ENCODE measurements at places on chromosomes 7 and 10.

DNA sequence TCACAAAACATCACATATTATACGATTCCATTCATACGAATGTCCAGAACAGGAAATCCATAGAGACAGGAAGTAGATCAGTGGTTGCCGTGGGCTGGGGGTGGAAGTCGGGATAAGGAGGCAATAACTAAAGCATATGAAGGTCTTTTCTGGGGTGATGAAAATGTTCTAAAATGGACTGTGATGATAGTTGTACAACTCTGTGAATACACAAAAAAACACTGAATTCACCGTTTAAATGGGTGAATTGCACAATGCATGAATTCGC lies 3.2 kb upstream of the INSIG1 start:
- no peak for DNase-seq

DNA sequence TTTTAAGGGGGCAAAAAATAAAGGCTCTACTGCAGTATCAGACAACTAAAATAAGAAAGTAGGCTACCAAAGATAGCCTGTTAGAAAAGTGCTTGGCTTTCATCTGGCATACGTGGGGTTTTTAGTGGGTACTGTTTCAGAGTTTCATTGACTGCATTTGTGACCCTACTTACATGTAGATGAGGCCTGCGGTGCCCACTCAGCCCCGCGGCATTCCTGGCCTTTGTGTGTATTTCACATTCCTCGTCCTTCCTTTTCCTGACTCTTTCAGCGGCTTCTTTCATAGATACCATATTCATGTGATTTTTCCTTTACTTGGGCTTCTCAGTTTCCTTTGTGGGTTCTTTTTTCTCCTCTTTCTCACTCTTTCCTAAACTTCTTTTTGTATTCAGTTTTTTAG lies 50.7 kb downstream of the UBE3C start:
- DNase-seq, result no peak

GRCh38 chr10:17430647-17431355 lies 23.6 kb downstream of the ST8SIA6 start:
- peak; percentile 42 for DNase-seq

DNA sequence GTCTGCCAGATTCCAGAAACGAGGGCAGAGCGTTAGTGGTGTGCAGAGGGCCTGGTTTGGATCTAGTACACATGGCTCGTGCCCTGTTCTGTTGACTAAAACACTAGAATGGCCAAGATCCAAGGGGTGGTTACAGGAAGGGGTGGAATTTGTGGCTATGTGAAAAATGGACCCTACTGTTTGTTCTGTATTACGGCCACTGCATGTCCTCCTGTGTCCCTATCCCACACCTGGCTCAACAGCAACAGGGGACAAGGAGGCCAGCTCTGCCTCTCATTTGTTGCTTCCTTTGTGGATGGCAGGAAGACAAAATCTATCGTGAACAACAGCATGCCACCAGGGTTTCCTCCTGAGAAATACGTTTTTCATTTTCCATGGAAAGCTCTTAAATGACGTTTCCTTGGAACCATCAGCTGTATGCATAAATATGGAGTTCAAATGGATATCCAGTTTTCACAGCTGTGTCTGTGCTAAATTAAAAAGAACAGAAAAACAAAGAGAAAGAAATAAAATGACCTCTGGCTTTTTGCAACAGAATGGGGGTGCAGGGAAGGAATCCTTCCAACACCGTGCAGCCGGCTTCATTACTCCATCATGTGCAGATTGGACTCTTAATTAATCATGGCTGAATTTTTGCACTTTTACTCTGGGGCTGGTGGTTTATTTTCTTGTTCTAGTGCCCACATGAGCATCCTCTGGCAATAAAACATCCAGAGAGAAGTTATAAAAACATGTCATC lies 318.9 kb downstream of the CXCL12 start:
- no peak for DNase-seq

DNA sequence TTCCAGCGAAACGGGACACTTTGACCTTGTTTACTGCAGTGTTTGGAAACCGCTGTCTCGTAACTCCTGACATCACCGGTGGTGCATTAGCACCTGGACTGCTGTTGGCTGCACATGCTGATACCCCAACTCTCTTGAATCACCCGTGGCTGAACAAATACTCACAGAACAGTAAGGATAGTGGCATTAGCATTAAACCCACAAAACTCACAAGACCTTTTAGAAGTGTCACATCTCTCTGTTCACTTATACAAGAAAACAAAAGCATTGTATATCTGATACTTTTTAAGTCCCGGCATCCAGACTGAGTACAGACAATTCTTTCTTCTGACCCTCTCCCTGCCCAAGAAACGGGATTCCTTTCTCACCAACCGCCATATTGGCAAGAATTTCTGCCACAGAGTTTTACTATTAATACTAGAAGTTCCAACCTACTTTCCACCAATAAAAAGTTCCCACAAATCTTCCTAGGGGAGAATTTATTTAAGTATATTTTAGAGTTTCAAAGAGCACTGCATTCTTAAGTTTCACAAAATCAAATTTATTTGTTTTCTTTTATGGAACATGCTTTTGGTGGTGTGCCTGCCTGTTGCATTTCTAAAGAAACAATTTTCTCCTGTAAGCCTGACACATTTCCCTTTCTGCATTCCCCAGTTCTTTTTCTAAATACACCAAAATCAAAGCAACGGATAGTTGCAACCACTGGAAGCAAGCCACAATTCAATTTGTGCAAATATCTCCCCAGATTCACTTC lies 208.4 kb upstream of the KLF14 start:
- DNase-seq, result no peak

- DNase-seq, result no peak
These were observed 44.1 kb downstream of the ANTXRL start for GRCh38 chr10:46330894-46331293.

GRCh38 chr10:44956717-44957706 lies 2.6 kb upstream of the RASSF4 start:
- DNase-seq, result no peak

- no peak for DNase-seq
These were observed 5.9 kb downstream of the KCNIP2 start for GRCh38 chr10:101837748-101838147.

GRCh38 chr7:91784469-91784868 lies 96.0 kb downstream of the MTERF1 start:
- DNase-seq, result no peak

DNA sequence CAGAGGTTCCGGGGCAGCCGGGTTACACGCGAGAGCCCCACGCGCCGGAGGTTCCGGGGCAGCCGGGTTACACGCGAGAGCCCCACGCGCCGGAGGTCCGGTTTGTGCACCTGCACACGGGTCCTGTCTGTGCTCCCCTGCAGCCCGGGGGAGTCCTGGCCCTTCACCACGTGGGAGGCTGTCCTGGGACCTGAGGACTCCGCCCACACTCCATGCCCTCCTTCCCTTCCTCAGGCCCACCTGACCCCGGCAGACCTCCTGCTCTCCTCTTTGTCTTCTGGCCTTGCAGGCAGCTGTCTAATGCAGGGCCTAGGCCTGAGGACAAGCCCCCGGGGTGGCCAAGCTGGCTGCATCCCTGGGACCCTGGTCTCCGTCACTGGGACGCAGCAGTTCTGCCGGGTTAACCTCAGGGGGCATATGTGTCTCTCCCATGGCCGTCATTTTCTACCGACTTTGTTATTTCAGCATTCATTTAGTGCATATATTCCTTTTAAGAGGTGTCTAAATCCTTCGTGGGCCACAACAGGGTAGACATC lies 374.6 kb downstream of the DNAJB6 start:
- DNase-seq, result no peak

DNA sequence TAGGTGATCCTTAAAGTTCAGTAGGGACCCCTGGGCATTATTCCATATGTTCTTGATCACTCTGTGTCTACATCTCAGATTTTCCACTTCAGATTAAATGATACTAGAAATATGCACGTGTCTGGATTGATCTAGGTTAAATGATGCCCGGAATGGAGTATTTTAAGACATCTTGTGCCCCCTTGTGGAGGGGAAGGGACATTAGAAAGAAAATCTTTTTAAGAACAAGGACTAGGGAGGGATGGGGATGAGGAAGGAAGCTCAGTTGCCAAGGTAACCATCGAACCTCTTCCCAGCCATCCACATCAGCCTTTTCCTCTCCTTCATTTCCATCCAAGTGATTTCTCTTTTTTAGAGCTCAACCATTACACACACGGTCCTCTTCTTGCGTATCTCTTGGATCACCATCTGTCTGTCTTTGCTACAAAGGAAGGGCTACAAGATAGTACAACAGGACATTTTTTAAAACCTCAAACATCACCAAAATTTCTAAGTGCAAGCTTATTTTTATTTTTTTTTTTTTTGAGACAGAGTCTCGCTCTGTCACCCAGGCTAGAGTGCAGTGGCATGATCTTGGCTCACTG lies 40.5 kb downstream of the PRSS2 start:
- DNase-seq, result no peak

GRCh38 chr10:118668228-118668952 lies 72.9 kb upstream of the PRLHR start:
- no peak for DNase-seq

DNA sequence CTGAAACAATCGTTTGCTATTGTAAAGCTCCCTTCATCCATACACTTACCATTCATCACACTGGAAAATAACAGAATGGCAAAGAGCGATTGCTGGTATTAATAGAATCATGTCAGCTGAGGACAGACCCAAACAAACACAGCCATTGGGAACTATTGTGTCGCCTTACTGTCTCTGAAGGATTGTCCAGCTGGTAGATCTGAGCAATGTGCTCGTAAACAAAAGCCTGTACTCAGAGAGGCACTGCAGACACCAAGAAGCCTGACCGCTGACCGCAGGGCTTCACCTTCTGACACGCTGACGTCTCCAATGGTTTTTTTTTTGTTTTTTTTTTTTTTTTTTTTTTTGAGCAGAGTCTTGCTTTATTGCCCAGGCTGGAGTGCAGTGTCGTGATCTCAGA lies 151.0 kb upstream of the FRMD4A start:
- DNase-seq, result no peak

- no peak for DNase-seq
These were observed 9.0 kb upstream of the TACR2 start for GRCh38 chr10:69425511-69426298.

DNA sequence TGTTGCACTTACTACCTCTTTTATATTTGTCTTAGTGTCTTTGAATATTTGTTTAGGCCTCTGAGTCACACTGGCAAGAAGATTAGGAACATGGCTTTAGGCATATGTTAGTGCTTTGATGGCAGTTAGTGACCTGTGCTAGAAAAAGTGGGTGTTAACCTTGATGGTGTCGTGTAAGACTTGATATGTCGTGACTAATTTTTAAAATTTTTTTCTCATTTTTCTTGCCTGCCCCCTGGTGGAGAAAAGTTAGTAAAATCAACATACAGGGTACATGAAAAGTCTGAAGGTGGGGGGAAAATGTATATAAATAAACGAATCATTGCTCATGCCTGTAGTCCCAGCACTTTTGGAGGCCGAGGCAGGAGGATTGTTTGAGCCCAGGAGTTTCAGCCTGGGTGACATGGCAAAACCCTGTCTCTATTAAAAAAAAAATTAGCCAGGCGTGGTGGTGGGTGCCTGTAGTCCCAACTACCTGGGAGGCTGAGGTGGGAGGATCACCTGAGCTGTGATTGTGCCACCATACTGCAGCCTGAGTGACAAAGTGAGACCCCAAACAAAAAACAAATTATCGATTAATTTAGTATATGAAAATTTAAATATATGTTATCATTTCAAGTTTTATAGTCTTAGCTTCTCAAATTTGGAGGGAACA lies 44.6 kb downstream of the TAX1BP1 start:
- DNase-seq, result no peak

DNA sequence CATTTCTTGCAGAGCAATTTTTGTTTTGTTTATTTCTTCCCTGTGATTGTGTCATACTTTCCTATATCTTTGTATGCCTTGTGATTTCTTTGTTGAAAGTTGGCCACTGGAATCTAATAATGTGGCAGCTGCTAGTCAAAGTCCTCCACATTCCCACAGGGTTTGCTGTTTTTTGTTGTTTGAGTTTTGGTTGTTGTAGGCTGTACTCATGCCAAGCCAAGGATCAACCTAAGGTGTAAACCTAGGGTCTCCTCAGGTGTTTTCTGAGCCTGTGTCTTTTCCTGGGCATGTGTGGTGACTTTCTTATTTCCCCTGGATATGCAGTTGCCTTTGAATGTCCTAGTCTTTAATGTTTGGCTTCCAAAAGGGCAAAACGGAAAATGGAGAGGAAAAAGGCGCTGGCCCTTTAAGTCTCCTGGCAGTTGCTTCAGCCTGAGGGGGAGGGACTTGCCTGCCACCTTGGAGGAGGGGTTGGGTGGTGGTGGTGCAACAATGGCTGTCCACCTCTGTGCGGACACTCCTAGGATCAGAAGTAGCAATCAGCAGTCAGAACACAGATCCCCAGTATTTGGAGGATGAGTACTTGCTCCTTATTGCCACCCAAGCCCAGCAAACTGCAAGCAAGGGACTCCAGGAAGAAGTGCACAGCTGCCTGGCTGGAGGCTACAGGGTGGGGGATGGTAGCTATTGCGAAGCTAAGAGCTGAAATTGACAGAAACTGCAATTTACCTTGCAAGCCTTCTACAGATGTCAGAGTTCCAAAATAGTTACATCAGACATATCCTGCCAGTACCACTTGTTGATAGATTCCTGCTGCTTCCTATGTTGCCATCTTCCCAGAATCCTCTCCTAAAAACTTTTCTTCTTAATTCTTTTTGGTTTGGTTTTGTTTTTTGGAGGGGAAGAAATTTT lies 5.6 kb upstream of the ZNF518A start:
- no peak for DNase-seq

DNA sequence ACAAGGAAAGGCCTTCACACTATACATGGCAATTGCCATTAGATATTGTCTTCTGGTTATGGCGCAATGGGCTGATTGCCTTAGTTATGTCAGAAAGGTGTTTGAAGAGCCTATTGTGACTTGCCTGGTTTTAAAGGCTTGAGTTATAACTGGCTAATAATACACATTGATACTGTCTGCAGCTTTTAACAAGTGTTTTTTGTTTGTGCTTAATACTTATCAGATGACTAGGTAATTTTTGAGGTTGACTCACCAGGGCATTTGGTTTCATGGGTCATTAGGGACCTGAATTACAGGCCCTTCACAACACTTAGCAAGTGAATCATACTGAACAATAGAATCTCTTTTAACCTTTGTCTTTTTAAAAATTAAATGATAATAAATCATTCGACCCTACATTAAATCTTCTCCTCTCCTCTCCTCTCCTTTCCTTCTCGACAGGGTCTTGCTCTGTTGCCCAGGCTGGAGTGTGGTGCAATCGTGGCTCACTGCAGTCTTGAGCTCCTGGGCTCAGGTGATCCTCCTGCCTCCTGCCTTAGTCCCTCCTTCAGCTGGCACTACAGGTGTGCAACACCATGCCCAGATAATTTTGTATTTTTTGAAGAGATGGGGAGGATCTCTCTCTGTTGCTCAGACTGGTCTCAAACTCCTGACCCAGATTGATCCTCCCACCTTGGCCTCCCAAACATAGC lies 196.3 kb downstream of the JCAD start:
- DNase-seq, result no peak

GRCh38 chr7:54888067-54888733 lies 129.2 kb upstream of the SEC61G start:
- DNase-seq, result no peak

All from stimulated activated CD8-positive, alpha-beta memory T cell treated with anti-CD3 and anti-CD28 coated beads, Interleukin-2, amount 100 ng/mL, for 1 hour (primary cell).